ENCODE measurements at places on chromosomes 13 and 19.

- peak; percentile 64 for DNase-seq
Observed at GRCh38 chr19:43532571-43532961, 422 bp upstream of the ZNF575 start.

- no peak for DNase-seq
Observed at GRCh38 chr13:71254384-71254783, 612.6 kb downstream of the DACH1 start.

DNA sequence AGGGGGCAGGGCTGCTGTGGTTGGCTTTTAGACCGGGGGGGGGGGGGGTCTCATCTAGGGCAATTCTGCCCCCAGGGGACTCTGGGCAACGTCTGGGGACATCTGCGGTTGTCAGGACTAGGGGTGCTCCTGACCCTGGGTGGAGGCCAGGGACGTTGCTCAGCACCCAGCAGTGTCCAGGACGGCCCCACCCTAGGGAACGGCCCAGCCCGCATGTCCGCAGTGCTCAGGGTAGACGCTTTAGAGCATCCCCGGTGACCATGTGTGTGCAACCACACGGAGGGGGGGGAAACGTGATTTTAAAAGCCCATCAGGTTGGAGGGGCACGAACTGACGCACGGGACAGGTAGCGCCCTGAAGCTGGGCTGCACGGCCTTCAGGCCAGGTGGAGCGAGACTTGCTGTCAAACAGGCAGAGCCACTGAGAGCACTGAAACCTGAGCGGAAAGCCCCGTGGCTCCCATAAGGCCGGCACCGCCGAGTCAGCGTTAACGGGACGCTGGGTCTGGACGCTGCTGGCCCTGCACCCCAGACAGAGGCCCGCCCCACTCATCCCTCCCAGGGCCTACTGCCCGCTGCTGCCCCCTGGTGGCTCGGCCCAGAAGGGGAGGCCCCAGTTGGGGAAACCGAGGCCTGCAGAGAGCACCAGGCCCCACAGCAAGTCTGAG, 8.3 kb downstream of the CACTIN start:
- DNase-seq: peak; percentile 39

GRCh38 chr19:16790051-16790450, 39.1 kb upstream of the SIN3B start:
- no peak for DNase-seq

- DNase-seq: peak; percentile 16
Observed at GRCh38 chr13:60689571-60689970, 292.6 kb downstream of the TDRD3 start.

- no peak for DNase-seq
Observed at GRCh38 chr19:13932911-13933393, 5.3 kb downstream of the PODNL1 start.

DNA sequence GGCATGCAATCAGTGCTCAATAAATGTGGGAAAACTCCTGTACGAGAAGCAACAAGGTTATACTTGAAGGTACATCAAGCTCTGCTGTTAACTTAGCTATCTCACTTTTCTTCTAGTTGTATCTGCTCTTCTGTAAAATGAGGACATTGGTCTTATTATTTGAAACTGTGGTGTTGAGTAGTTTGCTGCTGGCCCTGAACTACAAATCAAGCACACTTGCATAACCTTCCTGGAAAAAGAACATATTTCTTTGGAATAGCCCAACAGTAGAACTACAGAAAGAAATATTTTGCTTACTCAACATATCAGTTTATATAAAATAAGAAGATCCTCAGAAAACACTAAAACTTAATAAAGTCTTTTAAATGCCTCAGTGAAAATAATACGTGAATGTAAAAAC, 203.0 kb downstream of the KCTD12 start:
- DNase-seq: no peak

GRCh38 chr13:72508392-72508791, 219.0 kb downstream of the MZT1 start:
- no peak for DNase-seq

GRCh38 chr13:28754698-28755545, 36.2 kb upstream of the SLC46A3 start:
- DNase-seq: peak; percentile 9

- DNase-seq: peak; percentile 92
Observed at GRCh38 chr13:99288089-99288488, 19.1 kb downstream of the GPR183 start.

- no peak for DNase-seq
Observed at GRCh38 chr13:23203516-23203915, 22.7 kb downstream of the SGCG start.

DNA sequence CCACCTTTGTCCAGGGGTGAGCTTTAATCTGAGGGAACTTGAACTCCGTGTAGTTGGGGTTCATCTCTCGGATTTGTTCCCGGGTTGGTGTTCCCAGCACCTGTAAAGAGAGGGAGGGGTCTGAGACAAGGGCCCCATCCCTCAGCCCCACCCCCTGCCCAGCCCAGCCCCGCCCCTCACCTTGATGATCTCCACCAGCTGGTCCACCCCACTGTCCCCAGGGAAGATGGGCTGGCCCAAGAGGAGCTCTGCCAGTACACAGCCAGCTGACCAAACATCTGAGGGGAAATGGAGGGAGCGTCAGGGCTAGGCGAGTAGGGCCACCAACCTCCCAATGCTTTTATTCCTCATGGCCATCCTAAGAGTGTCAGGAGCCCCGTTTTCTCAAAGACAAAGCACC, 9.3 kb downstream of the GSK3A start:
- no peak for DNase-seq

DNA sequence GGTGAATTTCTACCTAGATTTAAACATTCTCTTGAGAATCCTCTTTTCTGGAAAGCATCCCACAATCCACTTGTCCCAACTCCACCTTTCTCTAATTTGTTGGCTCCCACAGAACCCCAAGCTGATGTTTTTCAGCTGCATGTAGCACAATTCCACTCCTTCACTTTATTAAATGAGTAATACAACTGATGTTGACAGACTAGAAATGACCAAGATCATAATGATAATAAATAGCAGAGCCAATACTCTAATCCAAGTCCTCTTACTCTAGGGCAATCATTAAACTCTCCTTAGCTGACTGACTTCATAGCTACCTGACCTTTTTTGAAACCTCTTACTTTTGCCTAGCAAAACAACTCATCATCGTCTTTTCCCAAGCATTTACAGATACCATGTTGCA, 27.9 kb upstream of the STARD13 start:
- DNase-seq: no peak

- DNase-seq: no peak
Observed at GRCh38 chr19:58460039-58460438, 6.8 kb upstream of the ZNF324 start.

- no peak for DNase-seq
Observed at GRCh38 chr19:46745521-46746280, at the start of gene FKRP. Gene FKRP (plus strand): TSS chr19:46746057. CDS start chr19:46755451, 9,394 bp downstream.

DNA sequence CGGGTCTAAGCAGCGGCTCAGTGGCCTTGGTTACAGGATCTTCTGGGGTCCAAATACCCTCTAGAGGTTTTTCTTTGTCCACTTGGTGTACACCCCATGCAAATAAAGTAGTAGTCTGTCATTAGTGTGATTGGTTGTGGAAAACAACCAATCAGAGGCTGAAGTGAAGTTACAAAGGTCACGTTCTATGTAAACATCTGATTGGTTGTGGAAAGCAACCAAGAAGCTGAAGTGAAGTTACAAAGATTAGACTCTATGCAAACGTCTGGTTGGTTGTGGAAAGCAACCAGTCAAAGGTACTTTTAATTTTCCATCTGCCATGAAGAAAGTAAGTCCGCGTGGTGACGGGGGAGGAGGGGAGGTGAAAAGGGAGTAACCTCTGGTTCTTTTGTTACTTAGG, 790.9 kb downstream of the UQCRFS1 start:
- DNase-seq: no peak

DNA sequence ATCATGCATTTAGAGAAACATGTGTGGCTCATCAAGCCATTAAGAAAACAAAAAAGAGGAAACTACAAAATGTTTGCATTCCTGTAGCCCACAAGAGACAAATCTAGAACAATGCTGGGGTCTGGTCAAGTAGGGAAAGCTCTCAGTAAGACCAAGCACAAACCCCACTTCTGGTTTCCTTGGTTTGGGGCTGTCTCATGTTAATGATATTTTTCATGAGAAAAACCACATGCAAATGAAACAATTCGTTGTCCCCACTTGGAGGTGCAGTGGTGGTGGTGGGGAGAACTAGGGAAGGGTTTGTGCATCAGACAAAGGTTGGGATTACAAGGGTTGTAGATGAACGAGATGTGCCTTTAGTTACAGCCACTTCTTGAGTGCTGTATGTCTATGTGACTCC, 7.0 kb upstream of the RB1 start:
- DNase-seq: no peak

DNA sequence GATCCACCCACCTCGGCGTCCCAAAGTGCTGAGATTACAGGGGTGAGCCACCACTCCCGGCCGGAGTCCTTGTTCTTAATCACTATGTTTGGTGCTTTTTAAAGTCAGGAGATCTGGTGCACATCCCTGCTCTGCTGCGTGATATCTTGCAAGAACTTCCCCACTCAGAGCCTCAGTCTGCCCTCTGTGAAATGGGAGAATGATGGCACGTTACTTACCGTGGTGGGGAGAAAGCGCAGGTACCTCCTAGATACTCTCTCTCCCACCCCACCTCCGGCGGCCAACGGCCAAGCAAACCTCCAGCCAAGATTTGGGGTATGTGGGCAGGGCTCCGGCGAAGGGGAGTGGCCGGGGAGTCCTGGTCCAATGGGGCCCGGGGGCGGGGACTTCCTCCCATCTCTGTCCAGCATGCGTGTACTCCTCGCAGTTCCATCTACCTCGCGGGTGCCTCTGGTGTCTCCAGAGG, at the start of gene RYR1:
Gene RYR1, plus strand, starts transcription at position 424 of the 466 bp plus-strand sequence. CDS start 139 bp downstream, outside the sequence.
- peak; percentile 74 for DNase-seq

DNA sequence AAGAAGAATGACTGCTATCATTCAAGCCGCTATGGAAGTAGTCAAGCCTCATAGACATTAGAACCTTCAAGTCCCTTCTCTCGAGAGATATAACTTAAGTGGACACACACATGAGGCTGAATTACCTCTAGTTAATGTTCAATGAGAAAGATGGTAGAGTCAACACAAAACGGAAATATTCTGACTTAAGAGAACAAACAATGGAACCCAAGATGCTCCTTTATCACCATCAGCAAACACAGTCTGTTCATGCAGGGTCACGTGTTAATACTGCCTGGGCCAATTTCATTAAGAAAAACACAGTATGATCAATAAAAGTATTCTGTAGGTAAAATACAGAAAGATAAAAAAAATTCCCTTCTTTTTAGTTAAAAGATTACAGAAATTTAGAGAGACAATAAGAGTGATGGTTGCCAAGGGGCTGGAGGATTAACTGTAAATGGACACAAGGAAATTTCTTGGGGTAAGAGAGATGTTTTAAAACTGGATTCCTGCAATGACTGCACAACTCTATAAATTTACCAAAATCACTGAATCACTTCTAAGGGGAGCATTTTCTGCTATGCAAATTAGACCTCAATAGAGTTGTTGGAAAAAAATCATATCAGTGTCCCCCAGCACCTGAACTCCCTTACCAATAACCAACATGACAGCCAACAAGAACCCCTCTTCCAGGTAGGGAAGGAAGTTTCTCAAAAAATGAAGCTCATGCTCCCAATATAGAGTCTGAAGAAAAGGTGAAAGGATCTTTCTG, 256.6 kb downstream of the ABCC4 start:
- DNase-seq: no peak

- DNase-seq: no peak
Observed at GRCh38 chr13:73948848-73949529, 185.2 kb downstream of the KLF12 start.

DNA sequence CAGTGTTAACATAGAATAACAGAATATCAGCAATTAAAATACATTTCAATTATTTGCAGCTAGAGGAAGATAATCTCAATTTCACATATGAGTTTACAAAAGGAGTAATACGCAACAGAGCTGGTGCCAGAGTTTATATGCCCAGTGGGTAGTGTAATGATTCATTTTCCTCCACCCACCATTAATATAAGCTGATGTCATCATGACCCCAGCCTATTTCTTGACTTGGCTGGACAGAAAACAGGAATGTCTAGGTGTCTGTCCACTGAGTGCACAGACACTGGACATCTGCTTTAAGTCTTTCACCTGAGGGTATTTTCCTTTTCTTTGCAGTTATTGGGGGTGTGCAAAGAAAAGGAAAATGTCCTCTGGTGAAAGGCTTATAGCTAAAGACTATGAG, 335.5 kb downstream of the TBC1D4 start:
- DNase-seq: no peak

GRCh38 chr13:75860935-75861334, 224.8 kb downstream of the LMO7 start:
- DNase-seq: no peak

DNA sequence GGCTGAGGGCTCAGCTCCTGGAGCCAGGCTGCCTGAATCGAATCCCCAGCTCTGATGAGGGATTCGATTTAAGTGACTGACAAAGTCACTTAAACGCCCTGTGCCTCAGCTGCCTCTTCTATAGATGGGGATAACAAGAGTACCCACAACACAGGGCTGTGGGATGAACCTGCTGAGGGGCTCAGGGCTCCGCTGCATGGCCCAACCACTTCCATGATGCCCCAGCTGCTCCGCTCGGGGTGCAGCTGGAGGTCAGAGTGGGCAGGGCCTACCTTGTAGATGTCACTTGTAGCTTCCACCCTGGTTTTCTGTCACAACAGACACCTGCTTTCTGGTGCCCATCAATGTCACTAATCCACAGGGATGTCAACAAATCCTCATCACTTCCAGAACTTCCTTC, 39.2 kb downstream of the STK24 start:
- DNase-seq: no peak

GRCh38 chr13:100476963-100477362, 111.6 kb downstream of the GGACT start:
- no peak for DNase-seq

- no peak for DNase-seq
Observed at GRCh38 chr19:18587962-18588610, 512 bp upstream of the REX1BD start.

DNA sequence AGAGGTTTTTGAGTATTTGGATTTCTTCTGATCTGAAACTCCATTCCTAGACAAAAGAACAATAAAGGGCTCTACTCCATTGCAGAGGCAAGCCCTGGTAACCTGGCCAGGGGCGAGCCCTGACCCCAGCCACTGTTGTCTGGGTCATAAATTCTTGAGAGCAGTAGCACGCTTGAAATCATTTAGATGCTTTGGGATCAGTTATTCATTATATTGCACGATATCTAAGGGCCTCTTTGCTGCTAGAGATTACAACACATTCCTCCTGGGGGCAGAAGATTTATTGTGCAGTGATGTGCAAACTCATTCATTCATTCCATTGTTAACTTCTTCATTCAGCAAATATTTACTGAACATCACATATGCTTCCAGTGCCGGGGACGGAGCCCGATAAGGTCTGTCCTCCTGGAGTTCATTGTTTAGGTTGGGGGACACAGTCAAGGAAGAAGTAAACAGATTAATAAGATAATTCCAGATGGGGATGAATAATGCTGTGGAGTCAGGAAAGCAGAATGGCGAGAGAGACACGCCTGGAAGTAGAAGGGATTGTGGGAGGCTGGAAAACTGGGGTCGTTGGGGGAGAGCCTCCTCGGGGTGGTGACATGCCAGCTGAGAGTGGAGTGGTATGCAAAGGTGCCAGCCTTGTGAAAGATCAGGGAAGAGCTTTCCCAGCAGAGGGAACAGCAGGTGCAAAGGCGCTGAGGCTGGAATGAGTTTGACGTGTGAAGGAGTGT, 34.9 kb downstream of the SIPA1L3 start:
- no peak for DNase-seq
